Thyroid gland (tissue), 4 donors: ENCODE measurements at places on chromosomes 13 and 19. TPM values are rescaled to one million over a fixed set of nuclear protein-coding genes. Genes with fewer than 3 reads are reported as not detected.

GRCh38 chr19:18660051-18660910 lies 23.2 kb upstream of the CRTC1 start:
- DNase-seq = no peak

DNA sequence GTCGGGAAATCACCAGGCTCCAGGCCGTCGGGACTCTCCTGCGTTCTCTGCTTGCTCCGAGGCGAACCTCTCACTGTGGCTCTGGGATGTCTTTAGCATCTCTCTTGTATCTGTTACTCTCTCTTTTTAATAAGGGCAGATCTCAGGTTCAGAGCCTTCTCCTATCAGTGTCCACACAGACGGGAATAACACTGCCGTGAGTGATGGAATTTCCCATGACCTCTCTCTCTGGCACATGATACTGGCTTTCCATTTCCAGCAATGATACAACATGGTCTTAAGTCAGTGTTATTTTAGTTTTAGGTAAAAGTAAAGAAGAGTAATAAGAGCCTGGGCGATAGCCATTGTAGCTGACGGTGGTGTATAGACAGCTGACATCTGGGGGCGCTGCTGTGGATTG lies 9.3 kb downstream of the ZNF444 start:
- DNase-seq = no peak

DNA sequence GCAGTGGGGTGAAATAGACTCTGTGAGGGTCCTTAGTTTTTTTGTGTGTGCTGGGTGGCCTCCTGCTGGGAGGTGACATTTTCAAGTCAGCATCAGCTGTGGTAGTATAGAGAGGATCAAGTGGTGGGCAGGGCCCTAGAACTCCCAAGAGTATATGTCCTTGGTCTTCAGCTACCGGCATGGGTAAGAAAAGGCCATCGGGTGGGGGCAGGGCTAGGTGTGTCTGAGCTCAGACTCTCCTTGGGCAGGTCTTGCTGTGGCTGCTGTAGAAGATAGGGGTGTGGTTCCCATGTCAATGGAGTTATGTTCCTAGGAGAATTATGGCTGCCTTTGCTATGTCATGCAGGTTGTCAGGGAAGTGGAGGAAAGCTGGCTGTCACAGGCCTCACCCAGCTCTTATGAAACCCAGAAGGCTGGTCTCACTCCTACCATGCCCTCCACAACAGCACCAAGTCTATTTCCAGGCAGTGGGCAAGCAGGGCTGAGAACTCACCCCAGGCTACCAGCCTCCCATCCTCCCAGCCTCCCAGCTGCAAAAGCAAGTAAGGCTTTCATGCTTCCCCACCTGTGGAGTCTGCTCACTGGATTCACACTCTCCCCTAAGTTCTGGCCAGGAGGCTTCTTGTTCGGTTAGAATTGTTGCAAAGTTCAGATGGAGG lies 130.6 kb upstream of the SOX1 start:
- no peak for DNase-seq

DNA sequence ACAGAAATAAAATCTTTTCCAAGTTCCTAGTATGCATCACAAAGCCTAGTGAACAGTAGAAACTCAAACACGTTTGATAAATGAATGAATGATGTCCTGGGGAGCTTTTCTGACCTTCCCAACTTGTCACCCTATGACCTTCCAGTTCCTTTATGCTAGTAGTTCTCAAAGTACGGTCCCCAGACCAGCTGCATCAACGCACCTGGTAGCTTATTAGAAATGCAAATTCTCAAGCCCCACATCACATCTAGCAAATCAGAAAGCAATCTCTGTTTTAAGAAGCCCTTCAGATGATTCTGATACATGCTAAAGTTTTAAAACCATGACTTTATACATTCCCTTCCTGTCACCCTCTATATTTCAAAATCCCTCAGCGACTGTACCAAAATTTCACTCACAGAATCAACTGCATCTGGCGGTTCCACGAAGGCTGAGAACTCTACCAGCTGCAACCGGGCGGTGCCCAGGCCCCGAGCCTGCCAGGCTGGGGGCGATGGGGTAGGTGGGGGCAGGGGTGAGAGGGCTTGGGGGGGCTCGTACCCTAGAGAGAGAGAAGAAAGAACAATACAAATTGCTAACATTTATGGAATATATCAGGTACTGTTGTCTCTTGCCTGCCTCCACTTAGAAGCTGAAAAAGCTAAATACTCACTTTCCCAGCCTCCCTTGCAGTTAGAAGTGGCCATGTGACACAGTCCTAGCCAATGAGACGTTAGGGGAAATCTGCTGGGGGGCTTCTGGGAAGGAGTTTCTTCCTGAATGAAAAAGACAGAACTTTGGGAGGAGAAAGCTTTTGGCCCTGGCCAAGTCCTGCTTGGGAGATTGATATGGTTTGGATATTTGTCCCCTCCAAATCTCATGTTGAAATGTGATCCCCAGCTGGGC lies 13.3 kb downstream of the CD37 start:
- DNase-seq = no peak

LRP3 gene
- 49.9 TPM for total RNA-seq

- no peak for DNase-seq
These were observed 47.7 kb upstream of the UQCRFS1 start for GRCh38 chr19:29260477-29261317.

GRCh38 chr13:43883631-43884030 lies 3.9 kb downstream of the LACC1 start:
- DNase-seq = no peak

DPF1 gene
- not detected for total RNA-seq

DNA sequence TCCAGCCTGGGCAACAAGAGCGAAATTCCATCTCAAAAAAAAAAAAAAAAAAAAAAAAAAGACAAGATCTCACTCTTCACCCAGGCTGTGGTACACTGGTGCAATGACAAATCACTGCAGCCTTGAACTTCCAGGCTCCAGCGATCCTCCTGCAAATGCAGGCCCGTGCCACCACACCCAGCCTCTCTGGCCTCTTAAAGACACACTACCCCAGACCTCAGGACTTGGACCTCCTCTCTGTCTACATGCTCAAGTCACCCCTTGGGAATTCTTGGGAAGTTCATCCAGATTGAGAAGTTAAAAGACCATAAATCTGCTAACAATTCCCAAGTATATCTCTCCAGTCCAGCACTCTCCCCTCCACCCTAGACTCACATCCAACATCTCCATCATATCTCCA lies 10.6 kb upstream of the HIPK4 start:
- DNase-seq = no peak
